Midbrain (tissue), 1 donor: ENCODE measurements at places on chromosomes 16 and 17.

- DNase-seq: no peak
Observed at GRCh38 chr16:65889533-65889966, 476.9 kb upstream of the CDH5 start.

GRCh38 chr16:79328402-79329165, 272.0 kb downstream of the MAF start:
- DNase-seq: peak; percentile 26

DNA sequence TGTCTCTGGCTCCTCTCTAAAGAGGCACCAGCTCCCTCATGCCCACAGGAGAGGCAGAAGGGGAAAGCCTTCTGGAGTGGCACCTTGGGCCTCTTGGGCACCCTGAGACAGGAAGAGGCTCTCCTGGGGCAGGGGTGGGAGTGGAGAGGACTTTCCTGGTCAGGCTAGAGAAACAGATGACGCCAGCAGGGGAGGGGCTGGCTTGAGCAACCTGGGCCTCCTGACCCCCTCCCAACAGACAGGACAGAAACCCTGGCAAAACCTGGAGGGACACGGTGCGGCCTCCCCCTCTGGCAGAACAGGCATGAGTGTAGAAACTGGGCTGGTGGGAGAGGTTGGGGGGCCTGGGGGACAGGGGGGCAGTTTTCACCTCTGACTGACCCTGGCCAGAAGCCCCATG, 6.1 kb downstream of the SMIM5 start:
- no peak for DNase-seq

- DNase-seq: no peak
Observed at GRCh38 chr17:16950488-16950887, 21.4 kb downstream of the TNFRSF13B start.

DNA sequence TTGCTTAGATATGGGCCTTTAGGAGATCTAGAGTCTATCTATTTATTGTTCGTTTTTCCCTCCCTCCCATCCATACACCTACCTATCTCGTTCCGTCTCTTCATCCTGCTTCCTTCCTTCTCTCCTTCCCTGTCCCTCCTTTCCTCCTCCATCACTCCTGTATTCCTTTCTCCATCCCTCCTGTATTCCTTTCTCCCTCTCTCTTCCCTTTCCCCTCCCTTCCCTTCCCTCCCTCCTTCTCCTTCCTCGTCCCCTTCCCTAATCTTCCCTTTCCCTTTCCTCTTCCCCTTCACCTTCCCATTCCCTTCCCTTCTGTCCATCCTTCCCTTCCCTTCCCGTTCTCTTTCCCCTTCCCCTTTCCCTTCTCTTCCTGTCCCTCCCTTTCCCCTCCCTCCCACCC, 10.6 kb downstream of the GP2 start:
- DNase-seq: no peak

DNA sequence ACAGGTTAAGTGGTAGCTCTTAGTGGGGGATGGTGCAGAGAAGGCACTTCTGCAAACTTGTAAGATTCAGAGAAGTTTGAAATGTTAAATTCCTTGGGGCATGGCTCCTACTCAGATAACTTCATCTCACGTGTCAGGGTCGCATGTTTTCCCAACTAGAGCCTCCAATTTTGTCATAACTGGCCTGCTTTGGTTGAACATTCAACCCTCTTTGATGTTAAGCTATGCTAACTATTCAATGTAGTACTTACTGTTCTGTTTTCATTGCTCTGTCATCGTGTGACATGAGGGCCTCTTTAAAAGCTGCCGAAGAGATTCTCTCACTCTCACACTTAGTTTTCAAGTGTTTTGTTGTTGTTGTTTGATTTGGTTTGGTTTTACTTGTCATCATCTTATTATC, 280.8 kb downstream of the CDH11 start:
- no peak for DNase-seq

- no peak for DNase-seq
Observed at GRCh38 chr16:85612191-85612800, 826 bp upstream of the GSE1 start.

DNA sequence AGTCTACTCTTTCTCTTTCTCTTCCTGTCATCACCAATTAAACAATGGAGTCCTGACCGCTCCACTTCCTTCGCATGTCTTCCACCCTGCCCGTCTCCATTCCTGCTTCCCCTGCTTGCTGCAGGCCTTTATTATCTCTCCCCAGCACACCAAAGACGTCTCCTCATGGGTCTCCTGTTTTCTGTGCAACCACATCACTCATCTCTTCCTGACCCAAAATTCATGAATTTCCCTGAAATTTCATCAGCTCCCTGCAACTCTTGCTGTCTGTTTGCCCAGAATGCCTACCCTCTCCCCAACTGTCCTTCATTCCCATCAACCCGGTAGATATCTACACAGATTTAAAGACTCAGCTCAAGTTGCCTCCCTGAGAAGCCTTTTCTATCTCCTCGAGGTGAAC, 76.7 kb upstream of the ALOX12 start:
- DNase-seq: no peak

DNA sequence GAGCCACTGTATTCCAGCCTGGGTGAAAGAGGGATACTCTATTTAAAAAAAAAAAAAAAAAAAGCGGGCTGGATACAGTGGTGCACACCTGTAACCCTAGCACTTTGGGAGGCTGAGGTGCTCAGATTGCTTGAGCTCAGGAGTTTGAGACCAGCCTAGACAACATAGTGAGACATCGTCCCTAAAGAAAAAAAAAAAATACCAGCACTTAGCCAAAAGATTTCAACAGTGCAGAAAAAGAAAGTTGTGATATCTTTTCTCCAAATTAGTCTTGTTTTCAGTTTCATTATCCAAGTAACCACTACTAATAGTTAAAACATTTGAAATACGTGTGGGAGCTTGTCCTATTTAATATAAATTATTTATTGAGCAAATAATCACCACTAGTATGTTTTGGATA, 48.7 kb downstream of the TENT4B start:
- DNase-seq: no peak
